Effector CD8-positive, alpha-beta T cell (primary cell): ENCODE measurements at places on chromosomes 6 and 20.

DNA sequence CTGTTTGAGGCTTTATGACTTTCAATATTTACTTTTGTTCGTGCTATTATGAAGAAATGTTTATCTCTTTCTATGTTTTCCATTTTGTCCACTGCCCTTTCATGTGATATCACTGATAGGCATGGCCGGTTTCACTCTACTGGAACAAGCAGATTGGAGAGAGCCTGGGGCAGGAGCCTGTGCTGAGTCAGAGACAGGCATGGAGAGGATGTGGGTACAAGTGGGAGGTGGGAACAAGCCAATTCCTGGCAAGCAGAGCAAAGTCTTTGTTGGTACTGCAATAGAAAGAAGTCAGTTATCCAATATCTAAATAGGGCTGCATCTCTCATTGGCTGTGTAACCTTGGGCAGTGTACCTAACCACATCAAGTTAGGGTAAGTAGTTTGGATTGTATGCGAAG is 545.6 kb upstream of the MAP3K7 start:
- DNase-seq, result no peak

DNA sequence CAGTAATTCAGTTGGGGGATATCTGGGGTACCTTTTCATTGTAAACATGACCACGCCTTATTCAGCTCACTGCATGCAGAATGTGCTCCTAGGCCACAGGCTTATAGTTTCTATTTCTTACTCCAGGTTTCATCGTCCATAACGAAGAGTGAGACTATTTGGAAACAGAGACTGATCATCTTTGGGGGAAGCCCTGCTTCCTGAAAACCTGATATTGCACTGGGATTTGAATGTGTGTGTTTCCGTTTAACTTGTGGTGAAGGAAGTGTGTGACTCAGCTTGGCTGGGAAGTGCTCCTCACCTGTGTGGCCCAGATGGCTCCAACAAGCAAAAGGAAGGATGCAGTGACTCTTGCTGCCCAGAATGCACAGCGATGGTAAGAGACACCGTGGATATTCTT is 19.6 kb upstream of the LTV1 start:
- DNase-seq, result no peak

DNA sequence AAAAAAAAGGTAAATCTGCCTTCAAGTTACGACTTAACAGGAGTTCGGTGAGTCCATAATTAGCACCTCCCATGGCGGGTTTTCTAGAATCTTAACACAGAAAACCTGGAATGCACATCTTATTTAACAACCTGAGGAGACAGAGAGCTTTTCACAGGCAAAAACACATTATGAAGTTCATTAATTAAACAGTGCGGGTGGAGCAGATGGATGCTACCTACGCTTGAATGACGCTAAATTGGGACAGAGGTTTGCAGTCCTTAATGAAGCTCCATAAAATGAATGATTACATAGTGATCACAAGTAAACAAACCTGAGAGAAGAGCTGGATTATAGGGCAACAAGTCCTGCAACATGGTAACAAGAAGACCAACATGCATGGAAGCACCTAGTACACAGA is 81.0 kb downstream of the INSM1 start:
- no peak for DNase-seq

GRCh38 chr6:147071776-147072175 is 132.4 kb upstream of the STXBP5 start:
- no peak for DNase-seq

DNA sequence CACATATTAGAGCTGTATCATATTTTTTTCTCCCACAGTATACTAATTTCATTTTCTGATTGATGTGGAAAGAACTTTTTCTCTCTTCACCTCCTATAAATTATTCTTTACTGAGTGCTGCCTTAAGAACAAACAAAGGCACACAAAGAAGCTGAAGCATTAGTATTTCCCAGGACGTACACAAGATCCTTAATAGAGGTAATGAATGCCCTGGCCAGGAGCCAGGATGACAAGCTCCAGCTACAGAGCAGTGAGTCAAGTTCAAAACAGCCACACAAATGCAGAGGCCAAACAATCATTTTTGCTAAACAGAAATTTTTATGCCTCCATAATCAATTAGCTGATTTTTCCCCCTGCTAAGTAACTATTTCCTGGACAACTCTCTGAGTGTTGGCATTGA is 639.6 kb downstream of the EPHA7 start:
- DNase-seq, result no peak

- DNase-seq, result no peak
Observed at GRCh38 chr20:9440892-9441291, 73.5 kb upstream of the LAMP5 start.

DNA sequence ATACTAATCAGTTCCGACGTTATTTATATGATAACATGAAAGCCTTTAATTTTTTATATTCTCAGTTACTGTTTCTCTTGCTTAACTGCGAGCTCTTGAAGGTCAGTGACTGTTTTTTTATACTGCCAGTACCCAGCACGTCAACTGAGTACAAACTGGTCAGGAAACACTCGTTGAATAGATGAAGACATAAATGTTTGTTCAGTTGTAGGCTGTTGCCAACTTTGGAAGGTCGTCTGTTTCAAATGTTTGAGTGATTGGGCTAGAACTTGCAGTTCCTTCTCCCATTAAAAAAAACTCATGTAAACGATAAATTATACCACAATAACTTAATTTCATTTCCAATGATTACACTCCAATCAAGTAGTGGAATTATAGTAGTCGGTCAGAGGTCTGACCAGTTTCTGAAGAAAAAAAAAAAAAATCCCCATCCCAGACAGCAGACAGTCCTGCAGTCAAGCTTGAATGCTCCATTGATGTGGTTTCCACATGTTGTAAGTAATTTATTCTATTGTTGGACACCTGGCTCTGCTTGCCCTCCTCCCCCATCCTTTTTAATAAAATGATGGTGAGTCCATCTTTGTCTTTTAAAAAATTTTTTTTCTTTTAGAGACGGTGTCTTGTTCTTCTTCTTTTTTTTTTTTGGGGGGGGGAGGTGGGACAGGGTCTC is 81.1 kb downstream of the SASH1 start:
- no peak for DNase-seq

DNA sequence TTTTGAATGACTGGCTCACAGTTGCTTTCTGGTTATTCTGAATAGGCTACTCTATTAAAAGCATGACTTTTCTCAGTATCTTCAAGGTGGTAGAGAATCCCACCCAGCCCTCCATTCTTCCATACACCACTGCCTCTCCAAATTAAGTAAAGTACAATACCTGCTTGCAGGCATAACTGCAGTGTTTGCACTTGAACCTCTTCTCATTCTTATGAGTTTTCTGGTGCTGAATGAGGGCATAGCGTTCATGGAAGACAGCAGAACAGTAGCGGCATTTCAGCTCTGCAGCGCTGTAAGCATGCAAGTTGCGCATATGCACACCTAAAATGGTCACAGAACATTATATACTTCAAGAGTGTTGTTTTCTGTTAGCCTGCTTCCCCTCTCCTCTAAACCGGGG is 12.5 kb downstream of the CTCFL start:
- DNase-seq, result no peak
